DMS79 treated with DMSO at 0.1 percent for 48 hours (cell line): ENCODE measurements at places on chromosomes 7 and 10.

GRCh38 chr10:3858051-3858845, 73.2 kb upstream of the KLF6 start:
- DNase-seq, result no peak

DNA sequence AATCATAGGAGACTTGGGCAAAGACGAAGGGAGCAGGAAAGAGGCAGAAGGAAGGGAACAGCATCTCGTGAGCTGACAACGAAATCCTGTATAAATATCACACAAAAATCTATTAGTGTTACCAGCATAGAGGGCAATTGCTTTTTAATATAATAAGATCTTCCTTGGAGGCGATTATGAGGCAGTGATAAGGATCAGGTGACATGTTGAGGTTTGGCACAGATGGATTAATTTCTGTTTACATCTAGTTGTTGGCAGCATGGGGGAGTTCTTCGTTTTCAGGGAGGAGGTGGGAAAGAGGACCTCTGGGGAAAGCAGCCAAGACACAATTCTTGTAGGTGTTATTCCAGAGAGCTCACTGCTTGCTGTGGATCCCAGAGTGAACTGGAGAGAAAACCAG, 163.8 kb downstream of the PLXNA4 start:
- peak; percentile 74 for DNase-seq

- no peak for DNase-seq
Measured at GRCh38 chr7:124915242-124915641, 14.4 kb downstream of the POT1 start.

- DNase-seq, result no peak
Measured at GRCh38 chr10:3494131-3494837, 290.7 kb downstream of the KLF6 start.

DNA sequence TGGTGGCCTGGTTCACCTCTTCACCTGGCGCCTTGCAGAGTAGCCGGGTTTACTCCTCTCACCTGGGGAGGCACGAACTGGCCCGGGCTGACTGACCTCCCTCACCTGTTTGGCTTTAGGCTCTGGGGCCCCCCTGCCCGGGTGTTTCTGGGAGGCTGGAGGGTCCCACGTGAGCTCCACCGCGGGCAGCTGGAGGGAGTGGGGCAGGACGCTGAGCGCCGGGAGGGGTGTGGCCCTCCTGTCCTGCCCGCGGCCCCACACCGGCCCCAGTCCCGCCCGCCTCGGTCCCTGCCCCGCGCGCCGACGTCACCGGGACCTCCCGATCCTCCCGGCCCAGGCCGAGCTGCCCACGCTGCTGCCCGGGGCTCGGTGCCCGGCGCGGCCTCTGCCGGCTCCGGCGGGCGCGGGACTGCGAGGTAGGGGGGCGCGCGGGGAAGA, at the start of gene AMZ1:
Gene AMZ1, plus strand, starts transcription at position 322 of the 438 bp plus-strand sequence. CDS start 12,250 bp downstream, outside the sequence.
- no peak for DNase-seq

DNA sequence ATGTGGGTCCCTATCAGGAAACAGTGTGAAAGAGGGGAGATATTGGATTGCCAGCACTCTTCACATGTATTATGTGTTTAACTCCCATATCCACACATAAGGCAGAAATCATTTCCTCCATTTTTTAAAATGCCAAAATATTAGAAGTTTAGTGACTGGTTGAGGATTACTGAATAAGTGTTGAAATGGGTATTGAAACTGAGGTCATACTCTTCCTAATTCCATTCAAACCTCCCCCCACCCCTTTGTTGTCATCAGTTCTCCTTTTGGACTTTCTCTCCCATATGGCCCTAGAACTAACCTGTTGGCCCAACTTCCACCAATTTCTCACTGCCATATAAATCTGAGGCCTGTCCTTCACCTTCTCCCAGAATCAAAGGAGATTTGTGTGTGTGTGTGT, 81.6 kb downstream of the EVX1 start:
- no peak for DNase-seq

DNA sequence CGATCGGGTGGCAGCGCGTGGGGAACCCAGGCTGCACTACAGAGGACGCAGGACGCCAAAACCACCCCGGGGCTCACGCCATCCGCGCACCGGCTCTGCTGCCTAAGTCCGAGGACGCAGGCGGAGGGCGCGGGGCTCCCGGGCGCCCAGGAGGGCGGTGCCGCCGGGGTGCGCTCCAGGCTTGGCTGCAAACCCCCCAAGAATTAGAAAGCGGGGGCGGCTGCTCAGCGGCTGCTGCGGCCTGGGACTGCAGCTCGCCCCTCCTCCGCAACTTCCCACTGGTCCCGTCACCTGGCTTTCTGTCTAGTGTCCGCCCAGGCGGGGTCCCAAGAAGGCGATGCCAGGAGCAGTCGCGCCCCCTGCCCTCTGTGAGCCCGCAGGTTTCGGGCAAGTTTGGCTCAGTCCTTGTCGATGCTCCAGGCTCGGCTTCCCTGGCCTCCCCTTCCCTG, 1.7 kb upstream of the POU6F2 start:
- DNase-seq, result no peak

DNA sequence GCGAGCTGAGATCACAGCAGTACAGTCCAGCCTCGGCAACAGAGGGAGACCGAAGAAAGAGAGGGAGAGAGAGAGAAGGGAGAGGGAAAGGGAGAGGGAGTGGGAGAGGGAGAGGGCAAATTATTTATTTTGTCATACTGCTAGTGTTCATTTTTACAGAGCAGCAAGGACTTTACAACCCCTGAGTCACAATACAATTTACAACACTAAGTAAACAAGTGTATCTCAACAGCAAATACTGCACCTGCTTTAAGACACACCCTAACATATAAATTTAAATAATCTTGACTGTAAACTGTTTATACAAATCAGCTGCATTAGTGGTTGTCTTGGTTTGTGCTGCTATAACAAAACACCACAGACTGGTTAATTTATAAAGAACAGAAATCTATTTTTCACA, 27.2 kb downstream of the HTR5A start:
- no peak for DNase-seq

DNA sequence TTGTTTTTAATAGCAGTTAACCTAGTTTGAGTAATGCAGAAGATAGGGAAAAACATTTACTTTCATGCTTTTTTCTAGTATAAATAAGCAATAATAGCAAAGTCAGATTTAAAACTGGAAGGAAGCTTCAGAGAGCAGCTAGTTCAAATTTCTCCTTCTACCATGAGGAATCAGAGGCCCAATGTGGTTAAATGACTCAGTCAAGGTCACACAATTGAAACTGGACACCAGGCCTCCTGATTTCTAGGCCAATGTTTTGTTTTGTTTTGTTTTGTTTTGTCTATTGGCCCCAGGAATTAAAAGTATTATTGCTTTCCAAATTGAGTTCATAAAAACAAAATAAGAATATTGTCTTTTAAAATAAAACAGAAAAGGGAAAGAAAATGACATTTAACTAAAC, 122.3 kb downstream of the TRIL start:
- no peak for DNase-seq

- DNase-seq, result no peak
Measured at GRCh38 chr10:11489591-11489990, 121.9 kb downstream of the USP6NL start.

- DNase-seq, result no peak
Measured at GRCh38 chr7:50329775-50330174, 25.3 kb downstream of the IKZF1 start.

DNA sequence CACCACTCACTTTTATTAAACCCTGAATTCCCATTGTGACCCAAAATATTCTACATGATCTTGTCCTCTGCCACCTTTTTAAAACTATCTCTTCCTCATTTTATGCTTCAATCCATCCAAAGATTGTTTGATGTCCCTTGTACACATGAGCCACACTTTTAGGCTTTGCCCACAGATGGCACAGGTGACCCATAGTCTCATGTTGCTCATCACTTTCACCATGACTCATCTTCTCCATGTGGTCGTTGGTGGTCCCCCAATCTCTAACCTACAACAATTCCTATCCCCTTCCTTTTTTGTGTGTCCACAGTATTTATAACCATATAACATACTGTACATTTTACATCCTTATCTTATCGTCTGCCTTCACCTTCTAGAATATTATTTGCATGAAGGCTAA, 271.5 kb upstream of the ZWINT start:
- no peak for DNase-seq

DNA sequence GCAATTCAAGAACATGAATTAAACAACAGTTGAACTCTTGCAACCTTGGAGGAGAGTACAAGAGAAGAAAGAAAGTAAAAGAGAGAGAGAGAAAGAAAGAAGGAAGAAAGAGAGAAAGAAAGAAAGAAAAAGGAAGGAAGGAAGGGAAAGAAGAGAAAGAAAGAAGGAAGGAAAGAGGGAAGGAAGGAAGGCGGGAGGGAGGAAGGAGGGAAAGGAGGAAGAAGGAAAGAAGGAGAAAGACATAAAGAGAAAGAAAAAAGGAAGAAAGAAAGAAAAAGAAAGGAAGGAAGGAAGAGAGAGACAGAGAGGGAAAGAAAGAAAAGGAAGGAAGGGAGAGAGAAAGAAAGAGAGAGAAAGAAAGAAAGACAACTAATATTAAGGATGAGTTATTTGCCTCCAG, 1106.7 kb downstream of the TYW1 start:
- DNase-seq, result no peak

DNA sequence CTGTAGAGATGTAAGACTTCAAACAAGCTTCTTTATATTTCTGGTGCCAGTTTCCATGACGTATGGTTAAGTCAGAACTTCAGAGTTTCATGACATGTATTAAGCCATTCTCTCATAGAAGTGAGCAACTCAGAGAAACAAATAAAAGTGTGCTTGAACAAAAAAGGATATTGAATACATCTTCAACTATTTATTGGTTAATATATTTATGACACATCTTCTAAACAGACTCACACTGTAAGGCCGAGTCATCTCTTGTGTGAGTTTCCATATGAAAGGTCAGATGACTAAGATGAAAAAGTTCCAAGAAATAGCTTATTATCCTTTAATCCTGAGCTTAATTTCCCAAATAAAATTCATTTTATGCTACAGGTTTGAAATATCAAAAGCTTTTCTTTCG, 105.5 kb upstream of the CSTF2T start:
- DNase-seq, result no peak

DNA sequence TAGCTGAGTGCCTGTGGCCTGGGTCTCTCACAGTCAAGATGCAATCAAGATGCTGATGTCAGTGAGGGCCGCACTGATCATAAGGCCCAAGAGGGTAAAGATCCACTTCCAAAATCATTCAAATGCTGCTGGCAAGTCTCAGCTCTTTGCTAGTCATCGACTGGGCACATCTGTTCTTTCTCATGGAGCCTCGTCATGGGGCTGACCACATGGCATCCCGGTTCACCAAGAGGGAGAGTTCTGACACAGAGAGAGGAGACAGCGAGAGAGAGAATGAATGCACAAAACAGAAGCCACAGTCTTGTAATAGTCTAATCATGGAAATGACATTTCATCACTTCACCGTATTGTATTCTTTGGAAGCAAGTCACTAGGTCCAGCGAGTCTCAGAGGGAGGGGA, 1067.5 kb upstream of the C7orf33 start:
- DNase-seq, result no peak

DNA sequence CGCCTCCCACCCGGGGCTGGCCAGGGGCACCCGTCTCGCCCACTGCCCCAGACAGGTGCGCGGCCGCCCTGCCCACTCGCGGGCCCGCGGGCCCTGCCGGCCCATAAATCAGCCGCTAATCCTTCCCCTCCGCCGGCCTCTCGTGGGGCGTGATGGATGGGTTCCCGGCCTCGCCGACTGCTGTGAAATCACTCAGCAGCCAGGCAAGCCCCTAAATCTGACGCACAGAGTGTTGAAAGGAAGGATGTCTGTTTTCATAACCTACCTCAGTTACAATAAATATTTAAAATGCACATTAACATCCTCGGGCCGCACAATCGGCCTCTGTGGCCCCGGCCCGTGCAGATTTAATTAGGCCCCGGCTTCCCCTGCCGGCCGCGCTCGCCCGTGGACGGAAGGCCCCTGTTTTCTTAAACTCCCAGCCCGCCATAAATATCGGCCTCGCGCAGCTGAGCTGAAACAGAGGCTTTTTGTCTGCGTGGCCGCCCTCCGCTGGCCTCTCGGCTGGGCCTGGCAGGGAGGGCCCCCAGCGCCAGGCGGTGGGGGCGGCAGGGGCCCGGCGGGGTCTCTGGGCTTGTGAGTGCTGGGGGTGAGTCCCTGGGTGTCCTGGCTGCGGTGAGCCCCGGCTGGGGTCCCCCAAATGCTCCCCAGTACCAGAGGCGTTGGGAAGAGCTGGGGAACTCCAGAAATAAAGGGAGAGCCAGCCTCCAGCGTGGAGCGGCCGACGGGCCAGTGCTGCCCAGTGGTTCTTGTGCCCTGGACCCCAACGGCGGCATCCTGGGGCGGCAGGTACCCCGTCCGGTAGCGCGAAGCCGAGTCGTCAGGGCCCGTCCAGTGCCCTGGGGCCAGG, 90.7 kb downstream of the UNCX start:
- DNase-seq, result no peak

GRCh38 chr10:78457804-78458482, 424.3 kb downstream of the RPS24 start:
- no peak for DNase-seq

GRCh38 chr7:41096917-41097316, 606.0 kb downstream of the INHBA start:
- DNase-seq, result no peak

GRCh38 chr10:113578773-113579172, 25.9 kb downstream of the HABP2 start:
- DNase-seq, result no peak
